ENCODE measurements at places on chromosomes 5 and 9.

GRCh38 chr5:884345-885126, 8.1 kb downstream of the BRD9 start:
- no peak for DNase-seq

- DNase-seq = no peak
Measured at GRCh38 chr9:136362450-136362784, 1.1 kb downstream of the DNLZ start.

GRCh38 chr9:125701351-125701750, 5.7 kb downstream of the MAPKAP1 start:
- DNase-seq = peak; percentile 68

DNA sequence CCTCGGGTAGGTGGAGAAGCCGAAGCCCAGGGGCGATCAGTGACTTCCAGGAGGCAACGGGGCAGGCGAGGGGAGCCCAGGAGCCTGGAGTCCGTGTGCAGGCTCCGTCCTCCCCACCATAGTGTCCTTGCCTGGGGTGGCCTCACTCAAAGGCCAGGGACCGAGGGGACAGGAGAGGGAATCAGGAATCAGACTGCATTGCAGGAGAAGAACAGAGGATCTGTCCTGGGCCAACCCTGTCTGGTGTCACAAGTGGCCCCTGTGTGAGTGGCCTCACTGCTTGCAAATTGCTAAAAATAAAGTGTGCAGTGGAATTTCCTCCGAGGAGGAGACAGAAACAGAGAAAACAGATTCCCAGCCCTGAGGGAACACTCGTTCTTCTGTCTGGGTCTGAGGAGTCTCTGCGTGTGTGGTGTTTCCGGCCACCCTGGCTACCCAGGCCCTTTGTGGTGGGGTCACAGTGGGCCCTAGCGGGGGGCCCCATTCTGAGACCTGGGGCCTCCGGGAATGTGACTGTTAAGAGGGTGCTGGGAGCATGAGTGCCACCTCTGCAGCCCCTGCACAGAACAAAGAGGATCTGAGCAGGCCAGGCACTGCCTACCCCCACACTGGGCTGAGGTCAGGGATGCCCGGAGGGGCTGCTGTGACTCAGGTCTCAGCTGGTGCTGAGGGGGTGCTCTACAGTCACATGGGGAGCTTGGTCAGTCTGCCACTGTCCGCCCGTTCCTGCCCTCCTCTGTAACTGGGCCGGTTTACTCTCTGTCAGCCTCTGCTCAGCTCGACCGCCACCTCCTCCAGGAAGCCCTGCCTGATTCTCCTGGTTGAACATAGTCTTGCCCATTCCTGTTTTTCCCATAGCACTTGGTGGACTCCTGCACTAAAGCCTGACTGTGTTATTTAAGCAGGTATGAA, 7.4 kb downstream of the TRAF1 start:
- no peak for DNase-seq

GRCh38 chr9:70257991-70258691, 637 bp upstream of the SMC5 start:
- DNase-seq = peak; percentile 63

DNA sequence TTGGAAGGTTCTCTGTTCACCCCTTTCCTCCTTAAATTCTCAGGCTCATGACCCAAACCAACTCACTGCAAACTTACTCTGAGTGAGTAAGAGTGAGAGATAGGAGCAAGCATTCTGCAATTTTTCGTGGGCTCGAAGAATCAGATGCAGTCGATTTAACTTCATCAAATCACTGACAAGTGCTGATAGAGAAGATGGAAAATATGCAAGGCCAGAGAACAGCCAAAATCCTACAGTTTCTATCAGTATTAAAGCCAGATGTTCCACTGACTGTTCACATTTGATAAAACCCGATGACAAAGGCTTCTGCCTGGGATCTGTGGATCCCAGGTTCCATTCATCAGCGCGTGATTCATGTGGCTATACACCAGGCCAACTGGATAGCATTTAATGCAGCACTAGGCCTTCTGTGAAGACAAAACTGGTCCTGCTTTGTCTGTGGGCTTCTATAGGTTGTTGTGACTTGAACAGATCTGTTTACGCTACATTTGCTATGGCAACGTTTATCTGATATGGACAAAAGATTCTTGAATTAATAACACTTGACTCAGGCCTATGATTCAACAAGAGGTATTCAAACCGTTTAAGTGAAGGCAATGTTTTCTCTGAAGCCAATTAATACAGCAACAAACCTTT, 251.2 kb downstream of the NFIB start:
- peak; percentile 75 for DNase-seq

DNA sequence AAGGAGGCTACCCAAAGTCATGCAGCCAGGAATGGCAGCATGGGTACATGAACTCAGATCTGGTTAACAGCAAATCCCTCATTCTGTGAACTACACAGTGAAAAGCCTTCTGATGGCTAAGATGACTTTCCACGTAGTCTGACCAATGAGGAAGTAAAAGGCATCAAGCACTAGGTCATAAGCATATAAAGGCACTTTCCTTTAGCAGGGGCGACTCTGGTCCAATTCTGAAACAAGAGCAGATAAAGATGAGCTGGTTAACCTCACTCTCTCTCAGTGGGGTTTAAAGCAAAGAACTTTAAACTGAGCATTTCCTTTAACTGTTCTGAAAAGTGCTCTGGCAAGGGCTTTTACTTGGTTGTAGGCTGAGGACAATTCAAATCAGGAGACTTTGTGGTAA, 21.1 kb downstream of the PSMB7 start:
- no peak for DNase-seq

DNA sequence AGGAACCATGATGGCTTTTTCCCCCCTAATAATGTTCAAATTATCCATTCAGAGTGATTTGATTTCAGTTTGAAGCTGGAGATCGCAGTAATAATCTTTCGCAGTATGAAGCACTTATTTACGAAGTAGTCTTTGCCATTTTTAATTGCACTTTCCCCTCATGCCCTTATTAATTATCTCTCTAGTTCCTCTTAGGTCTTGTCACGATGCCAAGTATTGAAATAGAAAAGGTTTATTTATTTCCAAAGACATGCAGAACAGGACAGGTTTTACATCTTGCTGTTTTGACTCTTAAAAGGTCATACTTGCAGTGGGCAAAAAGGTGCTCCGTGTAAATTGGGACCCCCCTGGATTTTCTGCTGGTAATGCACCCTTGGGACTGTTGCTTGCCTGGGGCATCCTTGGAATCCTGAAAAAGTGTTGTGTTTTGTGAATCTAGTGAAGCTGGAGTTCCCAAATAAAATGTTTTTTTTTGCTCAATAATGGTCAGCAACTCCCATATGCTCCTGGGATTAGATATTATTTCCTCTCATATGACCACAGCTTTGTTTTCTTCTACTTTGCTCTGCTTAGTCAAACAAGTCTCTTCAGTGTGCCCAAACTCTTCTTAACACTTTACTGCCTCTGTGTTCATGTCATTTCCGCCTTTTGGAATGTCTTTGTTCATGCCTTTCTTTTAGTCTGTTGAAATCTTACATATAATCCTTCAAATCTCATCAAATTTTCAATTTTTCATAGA, 278.3 kb downstream of the TMEM38B start:
- no peak for DNase-seq

GRCh38 chr5:124283031-124283430, 463.4 kb downstream of the ZNF608 start:
- DNase-seq = no peak

GRCh38 chr5:151719228-151720000, 32.7 kb upstream of the SPARC start:
- DNase-seq = no peak

- DNase-seq = no peak
Measured at GRCh38 chr5:14696057-14696456, 31.5 kb downstream of the OTULIN start.

- DNase-seq = no peak
Measured at GRCh38 chr9:3699883-3700282, 174.1 kb upstream of the RFX3 start.

Data from astrocyte of the spinal cord (primary cell).